Astrocyte of the spinal cord (primary cell): ENCODE measurements at places on chromosomes 2 and 18.
A peak's percentile ranks its signal among the peaks of the same experiment; 100 is the strongest.

DNA sequence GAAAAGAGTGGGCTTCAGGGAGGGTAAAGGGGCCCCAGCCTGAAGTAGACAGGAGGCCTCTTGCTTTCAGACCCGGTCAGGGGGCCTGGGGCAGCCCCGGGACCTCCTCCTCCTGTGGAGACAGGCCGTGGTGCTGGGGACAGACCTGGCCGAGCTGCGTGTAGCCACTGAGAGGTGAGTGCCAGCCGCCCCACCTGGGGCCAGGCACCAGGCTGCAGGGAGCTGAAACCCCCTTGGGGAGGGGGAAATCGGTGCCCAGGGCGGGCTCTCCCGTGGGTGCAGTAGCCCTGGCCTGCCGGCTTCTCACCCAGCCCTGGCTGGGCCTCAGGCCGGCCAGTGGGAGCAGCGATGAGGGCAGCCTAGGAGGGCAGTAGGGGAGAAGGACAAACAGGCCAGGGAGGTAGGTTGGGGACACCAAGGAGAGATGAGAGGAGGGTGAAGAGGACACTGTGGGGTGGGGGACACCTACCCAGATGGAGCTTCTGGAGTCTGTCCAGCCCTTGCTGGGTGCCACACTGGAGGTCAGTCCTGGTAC, 24.0 kb downstream of the CROCC2 start:
- DNase-seq, result no peak

GRCh38 chr2:107285621-107286299, 399.8 kb upstream of the ST6GAL2 start:
- no peak for DNase-seq

DNA sequence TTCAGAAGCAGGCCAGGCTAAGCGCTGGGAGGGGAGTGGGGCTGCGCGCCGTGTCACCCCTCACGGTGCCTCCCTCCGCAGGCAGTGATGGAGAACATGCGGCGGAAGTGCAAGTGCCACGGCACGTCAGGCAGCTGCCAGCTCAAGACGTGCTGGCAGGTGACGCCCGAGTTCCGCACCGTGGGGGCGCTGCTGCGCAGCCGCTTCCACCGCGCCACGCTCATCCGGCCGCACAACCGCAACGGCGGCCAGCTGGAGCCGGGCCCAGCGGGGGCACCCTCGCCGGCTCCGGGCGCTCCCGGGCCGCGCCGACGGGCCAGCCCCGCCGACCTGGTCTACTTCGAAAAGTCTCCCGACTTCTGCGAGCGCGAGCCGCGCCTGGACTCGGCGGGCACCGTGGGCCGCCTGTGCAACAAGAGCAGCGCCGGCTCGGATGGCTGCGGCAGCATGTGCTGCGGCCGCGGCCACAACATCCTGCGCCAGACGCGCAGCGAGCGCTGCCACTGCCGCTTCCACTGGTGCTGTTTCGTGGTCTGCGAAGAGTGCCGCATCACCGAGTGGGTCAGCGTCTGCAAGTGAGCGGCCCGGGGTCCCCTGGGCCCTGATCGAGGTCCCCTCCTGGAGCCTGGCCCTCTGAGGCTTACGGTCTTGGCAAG, 12.2 kb downstream of the WNT10A start:
- peak; percentile 32 for DNase-seq

- DNase-seq, result no peak
These were observed 199.3 kb downstream of the NCK2 start for GRCh38 chr2:105943977-105944376.

DNA sequence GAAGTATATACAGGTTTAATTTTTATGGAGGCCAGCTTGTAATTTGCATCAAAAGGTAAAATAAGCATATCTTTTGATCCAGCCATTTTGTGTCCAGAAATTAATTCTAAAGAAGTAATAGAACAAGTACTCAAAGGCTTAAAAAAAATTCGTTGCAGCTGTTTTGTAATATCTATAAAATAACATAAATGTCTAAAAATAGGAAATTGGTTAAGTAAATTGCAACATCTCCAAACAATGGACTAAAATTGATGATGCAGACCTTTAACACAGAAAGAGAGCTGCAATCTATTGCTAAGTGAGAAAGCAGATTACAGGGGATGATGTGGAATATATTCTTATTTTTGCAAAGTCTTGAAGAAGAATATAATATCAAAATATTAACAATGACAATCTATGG, 19.4 kb downstream of the AAK1 start:
- DNase-seq, result no peak

GRCh38 chr2:12567411-12567810, 149.3 kb upstream of the TRIB2 start:
- DNase-seq, result no peak

GRCh38 chr2:74186038-74186437, 7.4 kb upstream of the MOB1A start:
- no peak for DNase-seq

DNA sequence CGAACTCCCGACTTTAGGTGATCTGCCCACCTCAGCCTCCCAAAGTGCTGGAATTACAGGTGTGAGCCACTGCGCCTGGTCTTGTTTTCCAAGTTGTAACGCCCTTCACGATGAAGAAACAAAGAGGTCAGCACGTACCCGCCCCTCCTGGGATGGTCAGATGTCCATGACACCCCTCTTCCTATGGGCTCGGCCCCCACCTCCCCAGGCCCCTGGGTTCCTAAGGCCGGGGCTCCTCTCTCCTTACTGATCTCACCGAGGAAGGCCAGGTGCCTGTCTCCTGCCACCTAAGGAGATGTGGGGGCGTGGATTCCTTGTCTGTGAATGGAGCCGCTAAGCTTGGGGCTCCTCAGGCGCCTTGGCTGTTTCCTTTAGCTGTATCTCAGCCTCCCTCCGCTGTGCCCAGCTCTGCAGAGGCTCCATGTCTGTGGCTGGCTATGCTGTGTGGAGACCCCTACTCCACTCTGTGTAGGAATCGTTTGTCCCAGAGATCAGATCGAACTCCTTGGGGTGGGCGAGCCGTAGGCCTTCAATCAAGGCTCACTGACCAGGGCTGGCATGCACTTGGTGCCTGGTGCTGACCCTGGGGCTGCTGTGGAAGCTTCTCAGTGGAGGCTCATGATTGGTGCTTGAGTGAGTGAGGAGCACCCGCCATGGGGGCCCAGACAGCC, 8.8 kb downstream of the COLEC11 start:
- DNase-seq, result no peak

GRCh38 chr2:240302933-240303595, 132.4 kb upstream of the GPC1 start:
- no peak for DNase-seq

DNA sequence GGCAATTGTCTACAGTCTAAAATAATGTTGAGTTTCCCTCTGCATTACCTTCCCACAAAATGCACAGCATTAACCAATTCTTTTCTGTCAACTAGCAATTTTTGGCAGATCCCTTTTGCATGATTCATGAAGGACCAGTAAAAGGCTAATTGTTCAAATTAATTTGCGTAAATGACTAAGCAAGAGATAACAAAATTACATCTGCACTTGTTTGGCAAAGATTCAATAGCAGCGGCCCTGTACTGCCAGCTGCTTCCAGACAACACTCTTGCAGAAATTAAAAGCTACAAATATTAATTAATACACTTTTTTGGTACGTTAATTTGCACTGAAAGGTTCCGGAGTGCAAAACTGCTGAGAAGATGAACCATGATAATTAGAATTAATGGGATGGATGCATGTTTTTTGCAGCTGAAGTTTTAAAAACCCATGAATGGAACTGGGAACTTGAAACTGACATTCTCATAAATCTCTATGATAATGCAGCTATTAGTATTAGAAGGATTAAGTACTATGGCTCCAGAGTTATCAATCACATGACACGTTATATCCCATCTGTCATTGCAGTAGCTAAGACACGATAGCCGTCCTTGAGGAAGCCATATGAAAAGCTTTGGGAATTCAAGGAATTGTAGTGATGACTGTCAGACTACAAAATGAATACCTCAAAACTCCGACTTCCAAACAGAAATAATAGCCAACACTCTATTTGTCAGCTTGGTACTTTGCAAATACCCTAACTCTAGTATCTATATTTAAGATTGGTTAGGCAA, 1268.3 kb upstream of the ACVR2A start:
- DNase-seq, result no peak

DNA sequence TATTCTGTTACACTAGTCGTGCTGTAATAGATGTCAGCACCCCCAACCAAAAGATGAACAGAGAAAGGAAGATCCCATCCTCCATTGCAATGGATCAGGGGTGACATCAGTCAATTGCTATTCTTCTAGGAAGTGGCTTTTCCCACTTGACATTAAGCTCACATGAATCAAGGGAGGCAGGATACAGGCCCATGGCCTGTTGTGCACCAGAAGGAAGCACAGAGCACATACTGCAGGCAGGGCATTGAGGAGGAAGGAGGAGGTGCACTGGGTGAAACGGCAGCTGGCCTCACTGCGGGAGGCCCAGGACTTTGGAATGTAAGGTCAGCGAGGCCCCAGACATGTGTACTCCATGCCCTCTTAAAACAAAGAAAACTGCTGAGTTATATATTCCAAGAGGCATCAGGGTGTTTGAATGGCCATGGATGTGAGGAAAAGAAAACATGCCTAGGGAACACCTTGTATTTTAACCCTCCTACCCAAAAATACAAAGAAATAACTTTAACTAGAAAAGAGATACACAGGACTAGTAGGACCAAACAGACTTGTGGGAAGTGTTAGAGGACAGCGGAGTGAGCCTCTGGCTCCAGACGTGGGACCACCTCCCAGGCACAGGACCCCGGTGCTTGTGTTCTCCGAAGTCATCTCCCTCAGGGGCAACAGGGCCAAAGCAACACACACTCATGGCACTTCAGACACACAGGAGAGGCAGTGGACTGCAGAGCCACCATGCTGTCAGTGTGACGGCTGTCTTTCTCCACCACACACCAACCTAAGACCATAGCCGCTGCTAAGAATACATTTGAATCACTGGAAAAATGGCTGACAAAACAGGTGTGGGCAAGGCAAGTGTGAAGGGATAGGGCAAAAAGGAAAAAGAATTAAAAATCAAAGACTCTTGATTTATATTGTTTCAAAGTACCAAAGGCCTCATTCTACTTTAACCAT, 51.4 kb upstream of the RIOK3 start:
- DNase-seq, result peak; percentile 73

GRCh38 chr2:7020059-7020458, 102.8 kb downstream of the RNF144A start:
- DNase-seq, result no peak

DNA sequence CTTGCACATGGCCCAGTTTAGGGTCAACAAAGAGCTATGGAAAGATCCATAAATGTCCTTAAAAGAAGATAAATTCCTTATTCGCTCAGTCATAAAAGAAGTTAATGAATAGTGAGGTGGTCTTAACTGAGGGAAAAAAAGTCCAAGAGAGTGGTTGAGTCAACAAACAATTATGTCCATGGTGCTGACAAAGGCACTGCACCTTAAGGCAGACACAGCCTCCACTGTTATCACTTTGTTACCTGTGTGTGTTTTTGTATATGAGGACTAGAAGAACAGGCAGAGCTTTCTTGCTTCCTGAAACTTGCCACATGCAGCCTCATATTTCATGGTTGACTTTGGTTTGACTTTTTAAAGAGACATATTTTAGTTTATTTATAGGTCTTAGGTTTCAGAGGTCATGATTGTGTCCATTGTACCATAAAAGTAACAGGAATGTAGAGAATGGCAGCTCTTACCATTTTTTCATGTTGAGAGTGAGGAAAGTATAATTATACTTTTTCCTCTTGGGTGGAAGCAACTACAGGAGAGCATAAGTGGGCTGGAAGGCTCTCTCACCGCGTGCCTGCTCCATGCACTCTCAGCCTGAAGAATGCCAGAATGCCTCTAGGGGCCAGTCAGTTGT, 93.6 kb downstream of the XRCC5 start:
- no peak for DNase-seq
